ENCODE measurements at places on chromosomes 2 and 18. TPM values are rescaled to one million over a fixed set of nuclear protein-coding genes. Genes with fewer than 3 reads are reported as not detected.
A peak's percentile ranks its signal among the peaks of the same experiment; 100 is the strongest.

DNA sequence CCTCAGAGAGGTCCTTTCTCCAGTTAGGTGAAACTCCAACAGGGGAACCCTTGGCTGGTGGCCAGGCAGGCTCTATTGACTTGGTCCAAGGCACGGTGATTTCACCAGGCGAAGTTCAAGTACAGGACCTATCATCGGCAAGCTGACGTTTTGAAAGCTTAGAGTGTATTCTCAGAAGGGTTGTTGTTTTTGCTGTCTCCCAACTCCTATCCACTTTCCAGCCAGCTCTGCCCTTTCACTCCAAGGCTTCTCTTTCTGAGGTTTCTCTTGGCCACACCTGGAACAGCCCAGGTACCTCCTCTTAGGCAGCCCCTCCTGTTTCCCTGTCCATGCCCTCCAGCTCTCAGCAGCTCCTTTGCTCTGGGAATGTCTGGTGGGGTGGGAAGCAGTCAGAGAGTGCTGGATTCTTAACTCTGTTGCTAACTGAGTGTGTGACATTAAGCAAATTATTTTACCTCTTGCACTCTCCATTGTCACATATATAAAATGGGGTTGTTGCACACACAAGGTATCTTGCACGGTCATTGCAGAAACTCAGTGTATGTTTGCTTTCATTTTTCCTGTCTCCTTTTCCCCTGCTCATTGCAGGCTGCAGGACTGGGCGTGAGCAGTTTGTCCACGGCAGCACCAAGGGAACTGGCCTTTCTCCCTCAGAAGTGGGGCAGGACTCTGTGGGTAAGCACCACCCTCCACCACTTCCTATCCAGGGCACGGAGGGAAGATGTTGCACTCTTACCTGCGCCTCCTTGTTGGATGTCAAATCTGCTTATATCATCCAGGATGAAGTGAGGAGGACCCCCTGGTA lies 30.2 kb downstream of the CAPN13 start:
- DNase-seq = peak; percentile 31
- no peaks in the 10 kb centered on the region for H3K36me3 ChIP-seq
- H3K4me1 ChIP-seq = no peaks in the 10 kb centered on the region
- H3K4me3 ChIP-seq = no peak overlapping the region

DNA sequence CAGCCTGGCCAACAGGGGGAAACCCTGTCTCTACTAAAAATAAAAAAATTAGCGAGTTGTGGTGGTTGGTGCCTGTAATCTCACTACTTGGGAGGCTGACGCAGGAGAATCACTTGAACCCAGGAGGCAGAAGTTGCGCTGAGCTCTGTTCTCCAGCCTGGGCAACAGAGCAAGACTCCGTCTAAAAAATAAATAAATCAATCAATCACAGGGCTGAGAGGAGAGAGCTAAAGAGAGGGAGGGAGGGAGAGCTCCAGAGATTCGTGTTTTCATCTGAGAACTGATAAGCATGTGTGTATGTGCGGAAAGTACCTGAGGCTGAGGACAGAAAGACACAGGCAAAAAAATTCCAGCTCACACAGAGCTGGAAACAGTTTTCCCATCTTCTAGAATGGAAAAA lies 37.2 kb upstream of the DYNC2LI1 start:
- no peak for DNase-seq
- H3K4me3 ChIP-seq = no peak overlapping the region
- H3K36me3 ChIP-seq = no peaks in the 10 kb centered on the region
- H3K27ac ChIP-seq = peak overlapping the region; percentile 24

- peaks cover 3% of the 10 kb centered on the region for H3K27me3 ChIP-seq
- no peak for DNase-seq
- H3K4me3 ChIP-seq = no peak overlapping the region
- H3K27ac ChIP-seq = no peak overlapping the region
Measured at GRCh38 chr2:88521445-88522073, 69.1 kb upstream of the FOXI3 start.

GRCh38 chr2:240917009-240917683 lies 11.0 kb downstream of the CROCC2 start:
- DNase-seq = no peak
- no peak overlapping the region for H3K4me3 ChIP-seq
- peaks cover 90% of the 10 kb centered on the region for H3K4me1 ChIP-seq
- H3K27ac ChIP-seq = peak overlapping the region; percentile 55
- H3K36me3 ChIP-seq = no peaks in the 10 kb centered on the region
- H3K27me3 ChIP-seq = no peaks in the 10 kb centered on the region

- no peak for DNase-seq
- no peak overlapping the region for H3K27ac ChIP-seq
- no peaks in the 10 kb centered on the region for H3K4me1 ChIP-seq
- H3K36me3 ChIP-seq = no peaks in the 10 kb centered on the region
Measured at GRCh38 chr2:5042666-5043440, 649.3 kb upstream of the SOX11 start.

DNA sequence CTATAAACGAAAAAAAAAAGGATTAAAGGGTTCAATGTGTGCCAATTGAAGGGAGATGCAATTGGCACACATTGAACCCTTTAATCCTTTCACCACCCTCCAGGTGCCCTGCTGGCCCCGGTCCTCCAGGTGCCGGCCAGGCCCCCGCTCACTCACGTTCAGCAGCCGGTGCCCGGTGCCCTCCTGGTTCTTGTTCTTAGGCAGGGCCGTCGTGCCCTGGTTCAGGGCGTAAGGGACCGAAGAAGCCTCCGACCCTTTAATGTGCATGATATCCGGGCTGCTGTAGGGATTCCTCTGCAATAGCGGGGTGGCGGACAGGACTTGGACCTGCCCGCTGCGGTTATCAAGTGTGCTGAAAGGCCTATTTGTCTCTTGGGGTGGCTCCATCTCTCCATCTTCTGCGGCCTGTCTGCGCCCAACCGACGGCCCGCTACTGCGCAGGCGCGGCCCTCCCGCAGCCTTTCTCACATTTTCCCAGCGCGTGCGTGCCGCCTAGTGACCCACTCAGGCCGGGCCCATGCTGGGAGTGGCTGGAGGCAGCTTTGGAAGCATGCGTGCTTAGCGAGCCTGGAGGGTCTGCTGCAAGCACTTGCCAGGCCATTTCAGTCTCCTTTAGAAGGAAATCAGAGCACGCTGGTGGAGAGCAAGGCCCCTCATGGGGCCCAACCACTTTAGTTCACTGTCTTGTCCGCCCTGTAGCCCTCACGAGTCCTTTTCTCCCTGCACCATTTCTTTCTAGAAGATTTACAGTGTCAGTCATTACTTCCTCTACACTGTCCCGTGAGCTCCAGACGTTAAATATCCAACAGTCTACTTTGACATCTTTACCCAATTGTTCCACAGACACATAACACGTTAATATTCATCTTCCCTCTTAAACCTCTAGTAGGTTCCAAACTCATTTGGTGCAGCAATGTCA lies 24.3 kb downstream of the TMEM237 start:
- H3K4me1 ChIP-seq = no peaks in the 10 kb centered on the region
- DNase-seq = no peak
- no peak overlapping the region for H3K4me3 ChIP-seq
- H3K36me3 ChIP-seq = no peaks in the 10 kb centered on the region
- H3K27ac ChIP-seq = no peak overlapping the region
- no peaks in the 10 kb centered on the region for H3K27me3 ChIP-seq

DNA sequence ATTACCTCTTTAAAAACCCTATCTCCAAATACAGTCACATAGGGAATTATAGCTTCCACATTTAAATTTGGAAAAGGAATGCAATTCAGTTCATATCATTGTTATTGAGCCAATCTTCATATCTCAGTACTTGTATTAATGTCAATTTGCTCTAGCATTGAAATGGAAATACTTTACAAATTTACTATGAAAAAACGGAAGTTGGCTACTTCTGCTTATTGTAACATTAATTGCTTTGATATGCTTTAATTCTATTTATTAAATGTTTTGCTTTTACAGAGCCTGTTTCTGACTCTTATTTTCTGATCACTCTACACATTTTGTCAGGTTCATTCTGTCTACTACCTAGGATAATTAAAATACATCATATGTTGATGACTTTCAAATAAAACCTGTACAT lies 412.6 kb downstream of the KCNJ3 start:
- no peak overlapping the region for H3K27ac ChIP-seq
- DNase-seq = no peak
- H3K4me3 ChIP-seq = no peak overlapping the region
- no peaks in the 10 kb centered on the region for H3K36me3 ChIP-seq
- H3K27me3 ChIP-seq = no peaks in the 10 kb centered on the region

DNA sequence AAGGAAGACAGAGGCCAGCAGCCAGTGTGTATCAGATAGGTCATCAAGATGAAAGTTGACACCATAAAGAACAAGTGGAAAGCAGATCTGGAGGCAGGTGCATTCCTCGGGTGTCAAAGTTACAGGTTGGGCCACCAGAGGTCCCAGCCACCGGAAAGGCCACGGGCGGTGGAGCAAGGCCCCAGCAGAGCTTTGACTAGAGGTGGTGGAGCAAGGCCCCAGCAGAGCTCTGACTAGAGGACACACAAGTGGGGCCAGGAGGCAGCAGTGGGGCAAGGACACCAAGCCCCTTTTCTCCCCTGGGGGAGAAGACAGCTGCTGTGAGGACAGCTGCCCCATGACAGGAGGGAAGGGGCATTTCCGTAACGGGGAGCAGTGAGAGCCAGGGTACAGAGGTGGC lies 115.1 kb downstream of the GYPC start:
- no peaks in the 10 kb centered on the region for H3K36me3 ChIP-seq
- no peaks in the 10 kb centered on the region for H3K4me1 ChIP-seq
- no peak for DNase-seq
- H3K27ac ChIP-seq = no peak overlapping the region
- no peak overlapping the region for H3K4me3 ChIP-seq

DNA sequence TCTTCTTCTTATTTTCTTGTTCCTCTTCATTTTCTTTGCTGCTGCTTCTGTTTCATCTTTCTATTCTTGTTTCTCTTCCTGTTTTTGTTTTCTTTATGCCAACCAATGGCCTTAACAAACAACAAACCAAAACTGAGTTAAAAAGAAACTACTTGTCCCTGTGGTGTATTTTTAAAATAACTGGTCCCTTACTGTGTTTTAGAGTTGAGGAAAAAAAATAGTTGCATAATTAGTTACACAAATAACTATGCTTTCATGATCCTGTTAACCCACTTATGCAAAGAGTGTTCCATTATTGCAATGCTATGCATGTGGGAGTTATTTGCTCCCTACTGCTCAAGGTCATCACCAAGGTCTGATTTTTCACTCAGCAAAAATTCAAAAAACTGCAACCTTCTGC lies 39.5 kb upstream of the IMP4 start:
- H3K27me3 ChIP-seq = peaks cover 28% of the 10 kb centered on the region
- no peaks in the 10 kb centered on the region for H3K36me3 ChIP-seq

- DNase-seq = no peak
- H3K27ac ChIP-seq = no peak overlapping the region
- no peaks in the 10 kb centered on the region for H3K36me3 ChIP-seq
- H3K4me1 ChIP-seq = peaks cover 17% of the 10 kb centered on the region
- no peak overlapping the region for H3K4me3 ChIP-seq
Measured at GRCh38 chr2:18237298-18237697, 323.2 kb downstream of the RDH14 start.

DNA sequence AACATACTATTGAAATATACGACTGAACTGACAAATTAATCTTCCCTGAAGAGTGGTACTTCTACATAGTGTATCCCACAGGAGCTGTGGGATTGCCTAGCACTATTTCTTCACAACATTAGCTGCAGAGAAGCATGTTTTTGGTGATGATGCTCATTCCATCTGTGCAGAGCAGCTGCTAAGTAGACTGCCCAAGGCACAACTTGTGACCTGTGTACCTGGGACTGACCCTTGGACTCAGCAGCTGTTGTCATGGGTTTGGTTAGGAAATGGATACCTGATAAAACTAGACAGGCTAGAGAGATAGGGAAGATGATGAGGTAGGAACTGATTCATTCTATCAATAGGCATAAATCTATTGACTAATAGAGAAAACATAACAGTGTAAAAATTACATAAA lies 1204.0 kb downstream of the DSC3 start:
- no peaks in the 10 kb centered on the region for H3K36me3 ChIP-seq
- H3K4me3 ChIP-seq = no peak overlapping the region
- H3K4me1 ChIP-seq = no peaks in the 10 kb centered on the region
- H3K27me3 ChIP-seq = no peaks in the 10 kb centered on the region

DNA sequence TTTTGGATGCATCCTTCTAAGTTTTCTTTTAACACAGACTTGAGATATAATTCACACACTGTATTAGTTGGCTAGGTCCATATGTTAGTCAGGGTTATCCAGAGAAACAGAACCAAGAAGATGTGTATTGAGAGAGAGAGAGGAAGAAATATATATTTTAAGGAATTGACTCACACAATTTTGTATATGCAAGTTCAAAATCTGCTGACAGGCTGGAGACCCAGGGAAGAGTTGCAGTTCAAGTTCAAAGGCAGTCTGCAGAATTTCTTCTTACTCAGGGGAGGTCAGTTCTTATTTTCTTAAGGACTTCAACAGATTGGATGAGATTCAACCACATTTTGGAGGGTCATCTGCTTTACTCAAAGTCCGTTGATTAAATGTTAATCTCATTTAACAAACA lies 23.0 kb upstream of the MRO start:
- H3K4me1 ChIP-seq = no peaks in the 10 kb centered on the region
- no peaks in the 10 kb centered on the region for H3K36me3 ChIP-seq
- no peak overlapping the region for H3K4me3 ChIP-seq
- H3K27me3 ChIP-seq = no peaks in the 10 kb centered on the region
- DNase-seq = no peak

GRCh38 chr18:44025421-44025820 lies 655.3 kb upstream of the SETBP1 start:
- H3K36me3 ChIP-seq = no peaks in the 10 kb centered on the region
- no peak overlapping the region for H3K27ac ChIP-seq
- no peaks in the 10 kb centered on the region for H3K27me3 ChIP-seq
- no peak overlapping the region for H3K4me3 ChIP-seq
- H3K4me1 ChIP-seq = no peaks in the 10 kb centered on the region

DNA sequence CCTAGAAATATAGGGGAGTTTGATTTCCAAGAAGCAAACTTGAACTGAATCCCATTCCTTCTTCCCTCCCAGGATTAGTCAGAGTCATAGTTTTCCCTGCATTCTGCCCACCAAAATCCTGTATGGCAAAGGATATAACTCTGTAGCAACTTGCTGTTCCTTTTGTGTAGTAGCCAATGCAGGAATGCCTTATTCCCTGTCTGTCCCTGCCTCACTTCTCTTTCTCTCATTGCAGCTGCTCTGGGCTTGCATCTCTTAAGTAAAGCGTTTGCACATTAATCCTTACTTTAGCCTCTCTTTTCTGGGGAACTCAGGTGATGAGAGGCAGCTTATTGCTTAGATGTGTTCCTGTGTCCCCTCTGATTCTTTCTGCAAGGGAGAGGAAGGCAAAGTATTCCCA lies 333.1 kb upstream of the VWC2L start:
- no peaks in the 10 kb centered on the region for H3K36me3 ChIP-seq
- no peak overlapping the region for H3K4me3 ChIP-seq
- H3K27ac ChIP-seq = no peak overlapping the region
- no peaks in the 10 kb centered on the region for H3K27me3 ChIP-seq

- no peak overlapping the region for H3K27ac ChIP-seq
- no peaks in the 10 kb centered on the region for H3K36me3 ChIP-seq
- no peak overlapping the region for H3K4me3 ChIP-seq
- peak; percentile 20 for DNase-seq
- H3K27me3 ChIP-seq = no peaks in the 10 kb centered on the region
- peaks cover 14% of the 10 kb centered on the region for H3K4me1 ChIP-seq
Measured at GRCh38 chr18:23627321-23627720, 35.4 kb downstream of the ANKRD29 start.

GRCh38 chr18:50374220-50374752 lies 560 bp upstream of the SKA1 start:
- no peak for DNase-seq
- 0 out of 2 replicates have a peak overlapping the region, but pooled peaks have one; percentile 4 for H3K27ac ChIP-seq
- no peaks in the 10 kb centered on the region for H3K27me3 ChIP-seq
- peaks cover 20% of the 10 kb centered on the region for H3K4me1 ChIP-seq

Gene COL4A4
- total RNA-seq = not detected

Gene CCDC141
- not detected for total RNA-seq

Gene SPHKAP
- total RNA-seq = not detected

Gene KCNG2
- not detected for total RNA-seq

Gene PKP4
- total RNA-seq = 61.0 TPM

Gene CDH7
- not detected for total RNA-seq

Data from SJSA1 (cell line).